ENCODE measurements at places on chromosomes 6 and 20. TPM values are rescaled to one million over a fixed set of nuclear protein-coding genes. Genes with fewer than 3 reads are reported as not detected.

- DNase-seq, result no peak
- H3K36me3 ChIP-seq, result peaks cover 5% of the 10 kb centered on the region
- no peak overlapping the region for H3K4me3 ChIP-seq
- H3K27me3 ChIP-seq, result no peaks in the 10 kb centered on the region
Measured at GRCh38 chr6:70860045-70860444, 96.8 kb downstream of the B3GAT2 start.

DNA sequence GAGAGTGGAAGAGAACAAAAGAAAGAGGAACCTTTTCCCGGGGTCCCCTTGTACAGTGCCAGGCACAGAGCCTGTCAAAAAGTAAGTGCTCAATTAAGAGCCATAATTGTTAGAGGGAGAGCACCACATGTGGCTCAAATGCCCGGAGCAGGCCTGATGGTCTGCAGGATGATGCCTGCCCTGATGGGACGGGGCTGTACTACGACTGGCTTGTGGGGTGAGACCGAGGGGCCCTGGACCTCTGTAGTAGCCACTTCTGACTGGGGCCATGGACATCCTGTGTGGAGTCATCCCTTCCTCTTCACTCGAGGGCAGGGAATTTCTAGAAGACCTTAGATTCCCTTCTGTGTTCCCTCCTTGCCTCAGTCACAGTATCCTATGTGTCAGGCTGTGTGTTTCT, 47.9 kb downstream of the KCNK5 start:
- H3K4me3 ChIP-seq, result no peak overlapping the region
- no peak overlapping the region for H3K27ac ChIP-seq
- H3K36me3 ChIP-seq, result peaks cover 50% of the 10 kb centered on the region
- no peak for DNase-seq

DNA sequence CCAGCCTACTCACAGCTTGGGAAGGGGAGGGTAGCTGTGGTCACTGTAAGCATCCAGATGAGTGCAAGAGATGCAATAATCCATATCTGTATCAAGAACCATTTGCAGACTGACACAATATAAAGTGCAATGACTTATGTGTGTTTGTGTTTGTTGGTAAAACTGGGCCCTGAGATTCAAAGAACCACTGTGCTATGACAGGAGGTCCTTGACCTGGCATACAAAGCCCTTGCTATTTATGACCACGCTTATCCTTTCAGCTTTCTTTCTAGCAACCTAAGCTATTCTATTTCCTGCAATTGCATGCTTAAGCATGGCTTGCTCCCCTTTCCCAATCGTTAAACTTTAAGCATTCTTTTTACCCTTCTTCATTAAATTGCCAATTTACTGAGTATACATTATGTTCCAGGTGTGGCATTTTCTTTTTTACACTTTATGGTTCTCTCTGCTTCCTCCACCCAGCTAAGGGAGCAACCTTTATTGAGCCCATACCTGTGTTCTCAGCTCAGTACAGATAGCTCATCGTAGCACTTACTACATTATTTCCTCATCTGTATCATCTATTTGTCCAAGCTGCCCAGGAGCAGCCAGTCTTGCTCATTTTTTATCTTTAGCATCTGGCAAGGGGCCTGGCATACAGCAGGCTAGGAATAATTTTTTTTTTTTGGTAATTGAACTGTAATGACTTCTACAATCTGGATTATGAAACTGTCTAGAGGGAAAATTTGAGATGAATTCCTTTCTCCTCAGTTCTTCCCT, 3.5 kb downstream of the MCUR1 start:
- no peak for DNase-seq
- no peaks in the 10 kb centered on the region for H3K27me3 ChIP-seq
- H3K4me3 ChIP-seq, result peak overlapping the region; percentile 32

DNA sequence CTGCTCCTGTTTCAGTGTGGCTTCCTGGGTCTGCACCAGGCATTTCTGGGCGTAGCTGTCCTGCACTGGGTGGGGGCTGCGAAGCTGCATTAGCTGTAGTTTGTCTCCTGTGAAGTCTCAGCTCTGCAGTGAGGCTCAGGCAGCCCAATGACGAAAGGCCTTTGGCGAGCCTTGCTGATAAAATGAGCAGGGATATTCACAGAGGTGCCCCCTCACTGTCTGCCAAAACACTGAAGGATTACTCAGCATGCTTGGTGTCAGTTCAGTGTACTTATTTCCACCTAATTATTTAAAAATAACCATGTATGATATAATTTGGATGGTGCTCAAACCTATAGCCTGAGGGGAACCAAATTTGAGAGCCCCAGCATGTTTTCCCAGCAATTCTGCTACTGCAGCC, 73.5 kb downstream of the ECT2L start:
- H3K27me3 ChIP-seq, result no peaks in the 10 kb centered on the region
- no peak overlapping the region for H3K27ac ChIP-seq
- DNase-seq, result no peak
- no peak overlapping the region for H3K4me3 ChIP-seq
- no peaks in the 10 kb centered on the region for H3K36me3 ChIP-seq

The ULBP3 gene
- 17.5 TPM for total RNA-seq

The RAMACL gene
- total RNA-seq, result 0.98 TPM

The TUBB1 gene
- total RNA-seq, result not detected

All from neural crest cell (in vitro differentiated cells).